ENCODE measurements at places on chromosomes 3 and 15.

DNA sequence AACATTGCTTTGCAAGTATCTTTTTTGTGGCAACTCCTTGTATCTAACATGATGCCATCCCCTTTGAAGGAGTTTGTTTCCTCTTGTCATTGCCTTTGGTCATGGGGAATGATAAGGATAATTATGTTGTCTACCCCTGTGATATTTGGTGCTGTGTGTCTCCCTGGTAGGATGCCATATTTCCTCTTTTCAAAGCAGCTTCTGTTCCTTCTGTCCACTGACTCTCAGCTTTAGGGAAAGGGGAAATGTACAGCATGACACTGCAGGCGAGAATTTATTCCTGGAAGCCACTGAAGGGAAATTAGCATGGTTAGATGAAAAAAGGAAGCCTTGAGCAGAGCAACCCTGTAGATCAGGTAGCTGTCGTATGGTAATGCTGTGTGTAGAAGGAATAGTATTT is 576.7 kb downstream of the CADM2 start:
- DNase-seq: no peak

- DNase-seq: no peak
These were observed 983 bp upstream of the ALAS1 start for GRCh38 chr3:52196977-52197376.

DNA sequence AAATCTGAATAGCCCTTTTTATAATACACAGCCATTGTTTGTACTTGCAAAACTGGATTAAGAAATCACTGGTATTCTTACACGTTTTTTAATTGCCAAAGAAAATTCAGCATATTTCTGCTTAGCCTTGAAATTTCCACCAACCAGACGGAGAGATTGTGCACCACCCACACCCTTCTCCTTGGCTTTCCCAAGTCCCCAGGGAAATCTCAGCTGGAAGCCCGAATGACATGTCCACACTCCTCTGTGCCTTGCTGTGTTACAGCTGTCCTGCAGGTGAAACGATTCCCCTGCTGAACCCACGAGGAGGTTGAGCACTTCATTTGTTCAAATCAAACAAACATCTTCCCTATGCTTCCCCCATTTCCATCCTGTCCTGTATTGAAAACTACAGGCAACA is 49.6 kb upstream of the PPARG start:
- no peak for DNase-seq

DNA sequence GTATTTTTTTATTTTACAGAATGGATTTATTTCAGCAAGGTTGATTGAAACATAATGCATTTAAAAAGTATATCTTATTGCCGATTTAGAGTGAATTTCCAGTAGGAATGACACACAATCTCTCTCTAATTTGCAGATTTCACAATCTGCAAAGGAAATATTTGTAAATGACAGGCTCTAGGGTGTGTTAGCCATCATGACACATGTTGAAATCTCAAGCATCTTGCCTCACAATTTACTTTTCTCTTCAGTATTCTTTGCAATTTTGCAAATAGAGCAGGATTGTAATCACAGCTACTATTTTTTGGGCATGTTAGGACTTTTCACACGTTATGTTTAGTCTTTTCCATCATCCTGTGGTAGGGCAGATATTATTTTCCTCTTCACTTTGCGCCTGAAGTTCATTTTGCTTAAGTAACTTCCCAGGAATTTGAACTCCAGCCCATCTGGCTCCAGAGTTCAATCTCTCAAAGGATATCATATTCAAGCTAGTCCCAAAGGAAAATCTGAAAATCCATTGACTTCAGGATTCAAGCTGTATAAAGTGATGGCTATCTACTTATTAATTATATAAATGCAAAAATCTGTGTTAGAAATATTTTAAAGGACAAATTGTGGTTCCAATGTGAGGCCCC is 55.4 kb downstream of the ATP13A4 start:
- DNase-seq: no peak

GRCh38 chr15:33516563-33516962 is 205.8 kb downstream of the RYR3 start:
- no peak for DNase-seq

- no peak for DNase-seq
These were observed 223.4 kb downstream of the FEZF2 start for GRCh38 chr3:62149962-62150361.

- no peak for DNase-seq
These were observed 232.5 kb downstream of the CHST2 start for GRCh38 chr3:143351895-143352608.

GRCh38 chr3:106673926-106674569 is 703.2 kb upstream of the CCDC54 start:
- no peak for DNase-seq

DNA sequence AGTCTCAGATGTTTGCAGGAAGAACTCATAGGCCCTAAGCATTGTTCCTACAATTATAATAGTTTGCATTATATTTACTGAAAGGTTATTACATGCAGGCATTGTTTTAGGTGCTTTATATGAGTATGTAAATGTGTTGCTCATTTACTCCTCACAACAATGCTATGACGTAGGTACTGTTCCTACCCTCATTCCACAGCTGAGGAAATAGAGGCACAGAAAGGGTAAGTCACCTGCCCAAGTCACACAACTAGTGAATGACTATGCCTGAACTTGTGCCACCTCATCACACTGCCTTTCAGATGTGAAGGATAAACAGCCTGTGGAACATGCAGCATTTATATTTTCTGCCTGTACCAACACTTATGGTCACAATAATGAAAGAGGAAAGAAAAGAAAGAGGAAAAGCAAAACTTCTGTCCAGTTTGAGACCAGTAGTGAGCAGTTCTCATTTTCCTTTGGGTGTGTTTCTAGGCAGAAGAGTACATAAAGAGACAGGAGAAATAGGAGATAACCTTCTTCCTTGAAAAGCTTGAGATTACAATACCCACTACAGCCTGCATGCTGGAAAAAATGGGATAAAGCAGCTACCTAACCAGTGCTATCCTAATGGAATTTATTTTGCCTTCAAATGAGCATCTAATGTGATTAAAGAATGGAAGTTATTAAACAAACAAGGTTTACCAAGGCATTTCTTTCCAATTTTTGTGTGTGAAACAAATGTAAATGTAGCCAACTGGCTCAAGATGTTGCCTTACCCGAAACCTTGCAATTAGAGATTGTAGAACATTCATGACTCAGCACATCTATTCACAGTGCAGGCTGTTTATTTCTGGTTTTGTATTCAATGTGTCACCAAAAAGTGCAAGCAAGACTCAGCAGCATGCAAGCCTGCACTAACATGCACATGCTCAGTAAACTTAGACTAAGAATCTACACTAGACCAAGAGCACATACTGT is 20.5 kb upstream of the ENTPD3 start:
- DNase-seq: no peak

DNA sequence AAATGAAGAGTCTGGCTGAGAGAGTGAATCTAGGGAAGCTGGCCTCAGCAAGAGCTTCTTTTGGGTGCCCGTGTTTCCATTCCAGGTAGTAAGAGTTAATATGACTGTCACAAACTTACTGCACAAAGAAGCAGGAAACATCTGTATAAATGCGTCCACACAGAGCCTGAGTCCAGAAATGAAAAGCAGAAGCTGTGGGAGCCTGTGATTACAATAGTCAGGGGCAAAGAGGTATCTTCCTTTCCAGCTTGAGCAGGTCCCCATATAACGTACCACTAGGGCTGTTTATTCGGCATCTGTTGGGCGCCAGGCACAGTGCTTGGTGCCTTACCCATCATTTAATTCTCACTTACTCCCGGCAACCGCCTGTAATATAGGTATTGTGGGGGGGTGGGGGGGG is 40.5 kb upstream of the B3GNT5 start:
- DNase-seq: no peak

- DNase-seq: no peak
These were observed 284.0 kb downstream of the LPP start for GRCh38 chr3:188437926-188438325.
